ENCODE measurements at places on chromosomes 12 and 14.

DNA sequence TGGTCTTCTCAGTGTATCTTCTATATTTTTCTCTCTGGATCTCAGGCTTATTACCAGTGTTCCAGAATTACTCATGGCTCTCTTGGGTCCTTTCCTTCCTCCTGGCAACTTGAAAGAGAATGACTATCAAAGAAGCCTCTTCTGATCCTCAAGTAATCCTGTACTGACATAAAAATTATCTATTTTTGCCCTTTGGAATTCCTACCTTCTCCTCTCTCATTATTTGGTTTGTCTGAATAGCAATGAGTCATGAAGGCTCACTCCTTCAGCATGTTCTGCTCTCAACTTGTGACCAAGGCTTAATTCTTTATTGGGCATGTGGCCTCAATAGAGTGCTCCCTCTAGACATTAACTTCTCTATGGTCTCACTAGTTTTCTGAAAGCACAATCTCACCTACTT lies 553.6 kb upstream of the ATP2B1 start:
- H3K27me3 ChIP-seq: no peaks in the 10 kb centered on the region
- no peaks in the 10 kb centered on the region for H3K36me3 ChIP-seq
- no peak overlapping the region for H3K4me3 ChIP-seq
- H3K4me1 ChIP-seq: no peaks in the 10 kb centered on the region
- no peak overlapping the region for H3K27ac ChIP-seq

DNA sequence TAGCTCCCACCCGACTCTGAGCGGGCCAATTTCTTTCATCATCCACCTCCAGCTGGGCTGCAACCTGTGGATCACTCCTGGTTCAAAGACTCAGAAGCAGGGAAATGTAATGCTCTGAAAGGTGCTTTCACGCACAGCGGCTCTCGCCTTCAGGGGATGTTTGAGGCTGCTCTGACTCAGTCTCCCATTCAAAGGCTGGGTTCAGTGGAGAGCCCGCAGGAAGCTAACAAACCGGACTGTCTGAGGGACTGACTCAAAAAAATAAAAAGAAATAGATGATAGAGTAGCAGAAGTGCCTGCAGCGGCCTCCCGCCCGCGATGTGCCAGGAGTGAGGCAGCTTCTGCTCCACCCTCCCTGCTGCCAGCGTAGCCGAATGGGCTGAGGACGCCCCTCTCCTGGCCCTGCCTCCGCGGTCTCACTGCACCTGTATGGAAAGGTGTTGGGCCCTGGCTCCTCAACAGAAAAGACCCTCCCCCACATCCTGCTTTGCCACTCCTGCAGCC lies 98.0 kb downstream of the GCH1 start:
- no peak overlapping the region for H3K27ac ChIP-seq
- H3K27me3 ChIP-seq: peaks cover 8% of the 10 kb centered on the region
- H3K4me1 ChIP-seq: no peaks in the 10 kb centered on the region
- no peak overlapping the region for H3K4me3 ChIP-seq
- H3K36me3 ChIP-seq: no peaks in the 10 kb centered on the region

GRCh38 chr14:97874394-97874793 lies 1077.2 kb downstream of the VRK1 start:
- no peaks in the 10 kb centered on the region for H3K36me3 ChIP-seq
- H3K4me1 ChIP-seq: no peaks in the 10 kb centered on the region
- no peak overlapping the region for H3K27ac ChIP-seq
- H3K27me3 ChIP-seq: no peaks in the 10 kb centered on the region

DNA sequence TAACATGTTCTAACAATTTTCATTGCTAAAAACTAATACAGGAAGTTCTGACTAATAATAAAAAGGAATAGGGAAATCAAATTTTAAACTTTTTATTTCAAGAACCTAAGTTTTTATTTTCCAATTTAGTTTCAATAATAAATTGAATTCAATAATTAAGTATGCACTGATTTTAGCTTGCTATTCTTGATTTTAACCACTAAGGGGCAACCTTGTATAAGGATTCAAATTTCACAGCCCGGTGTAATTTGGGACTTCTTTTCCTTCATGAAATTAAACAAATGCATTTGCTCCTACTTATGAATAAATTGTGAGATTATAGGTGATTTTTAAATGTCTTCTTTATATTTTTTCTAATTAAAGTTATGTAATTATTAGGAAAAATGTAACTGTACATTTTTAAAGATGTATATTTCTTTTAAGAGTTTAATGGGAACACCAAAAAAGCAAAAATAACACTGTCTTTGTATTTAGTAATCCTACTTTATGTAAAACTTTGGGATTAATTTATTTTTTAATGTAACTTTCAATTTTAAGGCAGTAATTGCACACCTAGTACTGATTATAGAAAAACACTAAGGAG lies 241.4 kb upstream of the PDZRN4 start:
- H3K27me3 ChIP-seq: no peaks in the 10 kb centered on the region
- no peaks in the 10 kb centered on the region for H3K4me1 ChIP-seq
- peak; percentile 31 for DNase-seq
- no peak overlapping the region for H3K4me3 ChIP-seq

DNA sequence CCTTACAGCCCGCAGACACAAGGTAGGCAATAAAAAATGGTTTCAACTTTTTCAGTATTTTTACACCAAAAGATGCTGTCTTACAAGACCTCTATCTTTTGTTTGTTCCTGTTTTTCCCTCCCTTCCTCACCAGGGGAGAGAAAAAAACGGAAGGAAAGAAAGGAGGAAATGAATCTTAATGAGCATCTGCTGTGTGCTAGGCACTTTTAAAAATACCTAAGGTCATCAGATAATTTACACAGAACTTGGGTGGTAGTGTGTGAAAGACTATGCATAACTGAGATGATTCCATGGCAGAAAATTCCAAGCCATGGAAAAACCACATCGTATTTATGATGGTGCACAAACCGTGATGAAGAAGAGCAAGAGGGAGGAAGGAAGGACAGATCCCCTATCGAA lies 121.2 kb downstream of the DIP2B start:
- H3K36me3 ChIP-seq: peaks cover 31% of the 10 kb centered on the region
- H3K27me3 ChIP-seq: no peaks in the 10 kb centered on the region
- peak overlapping the region; percentile 2 for H3K27ac ChIP-seq
- H3K4me1 ChIP-seq: no peaks in the 10 kb centered on the region

- DNase-seq: no peak
- no peaks in the 10 kb centered on the region for H3K36me3 ChIP-seq
- H3K27ac ChIP-seq: no peak overlapping the region
Measured at GRCh38 chr14:37438444-37438843, 156.6 kb downstream of the FOXA1 start.

DNA sequence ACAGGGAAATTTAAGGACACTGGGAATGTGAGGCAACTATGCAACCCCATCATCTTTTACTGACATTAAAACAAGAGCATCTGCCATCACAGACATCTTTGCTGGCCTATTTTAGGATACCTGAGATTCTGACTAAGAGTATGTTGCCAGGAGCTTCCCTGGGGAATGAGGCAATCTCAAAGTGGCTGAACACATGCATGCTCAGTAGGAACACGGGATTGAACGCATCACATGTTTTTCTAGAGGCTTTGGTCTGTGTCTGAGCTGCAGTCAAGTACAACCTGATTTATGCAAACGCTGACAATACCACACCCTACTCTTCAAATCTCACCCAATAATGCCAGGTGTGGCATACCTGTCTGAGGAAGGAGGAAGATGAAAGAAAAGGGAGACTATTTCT lies 416.5 kb downstream of the NELL2 start:
- no peaks in the 10 kb centered on the region for H3K4me1 ChIP-seq
- H3K27ac ChIP-seq: no peak overlapping the region
- H3K36me3 ChIP-seq: no peaks in the 10 kb centered on the region
- H3K27me3 ChIP-seq: no peaks in the 10 kb centered on the region
- H3K4me3 ChIP-seq: no peak overlapping the region

All from K562 (cell line).